T1000 (cell line): ENCODE measurements at places on chromosomes 12 and 14.

DNA sequence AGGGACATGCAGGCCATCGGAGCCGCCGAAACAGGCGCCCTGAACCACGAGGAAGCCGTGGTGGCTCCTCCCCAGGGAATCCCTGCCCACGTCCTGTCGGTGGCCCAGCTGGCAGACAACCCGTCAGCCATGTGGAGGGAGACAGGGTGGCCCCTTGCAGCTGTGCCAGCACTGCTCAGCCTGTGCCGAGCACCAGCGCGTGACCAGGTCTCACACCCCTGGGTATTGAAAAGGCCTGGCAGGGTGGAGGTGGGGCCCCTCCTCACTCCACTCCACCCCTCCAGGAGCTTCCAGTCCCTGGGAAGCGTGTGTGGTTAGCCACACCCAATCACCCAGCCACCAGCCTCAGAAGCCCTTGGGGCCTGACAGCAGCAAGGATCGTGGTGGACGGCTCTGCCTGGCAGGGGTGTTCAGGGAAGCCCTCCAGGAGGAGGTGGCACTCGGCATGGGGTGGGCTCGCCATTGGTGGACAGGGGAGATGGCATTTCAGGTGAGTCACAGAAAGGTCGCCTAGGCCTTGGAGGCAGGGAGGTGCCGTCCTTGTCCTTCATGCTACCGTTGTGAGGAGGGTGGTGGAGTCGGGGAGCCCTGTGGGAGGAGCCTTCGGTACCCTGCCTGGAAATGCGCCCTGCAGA, 12.3 kb upstream of the DLK1 start:
- DNase-seq = no peak

DNA sequence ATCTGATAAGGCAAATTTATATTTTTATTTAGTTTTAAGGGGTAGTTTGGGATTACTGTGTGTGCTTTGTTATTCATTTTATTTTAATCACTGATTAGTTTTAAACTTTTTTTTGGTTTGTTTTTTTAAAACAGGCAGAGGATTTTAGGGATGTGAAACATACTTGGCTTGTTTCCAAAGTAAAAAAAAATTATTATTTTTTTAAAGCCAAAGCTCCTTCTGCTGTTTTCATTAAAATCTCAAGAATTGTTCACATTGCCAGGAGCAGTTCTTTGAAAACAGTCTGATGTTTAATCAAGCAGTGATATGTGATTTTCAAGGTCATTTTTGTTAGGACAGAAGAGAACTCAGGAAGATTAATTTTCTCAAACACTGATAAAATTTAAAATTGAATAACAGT, 11.2 kb downstream of the TTC8 start:
- DNase-seq = no peak

GRCh38 chr14:77640756-77641533, 24.5 kb upstream of the SPTLC2 start:
- no peak for DNase-seq

DNA sequence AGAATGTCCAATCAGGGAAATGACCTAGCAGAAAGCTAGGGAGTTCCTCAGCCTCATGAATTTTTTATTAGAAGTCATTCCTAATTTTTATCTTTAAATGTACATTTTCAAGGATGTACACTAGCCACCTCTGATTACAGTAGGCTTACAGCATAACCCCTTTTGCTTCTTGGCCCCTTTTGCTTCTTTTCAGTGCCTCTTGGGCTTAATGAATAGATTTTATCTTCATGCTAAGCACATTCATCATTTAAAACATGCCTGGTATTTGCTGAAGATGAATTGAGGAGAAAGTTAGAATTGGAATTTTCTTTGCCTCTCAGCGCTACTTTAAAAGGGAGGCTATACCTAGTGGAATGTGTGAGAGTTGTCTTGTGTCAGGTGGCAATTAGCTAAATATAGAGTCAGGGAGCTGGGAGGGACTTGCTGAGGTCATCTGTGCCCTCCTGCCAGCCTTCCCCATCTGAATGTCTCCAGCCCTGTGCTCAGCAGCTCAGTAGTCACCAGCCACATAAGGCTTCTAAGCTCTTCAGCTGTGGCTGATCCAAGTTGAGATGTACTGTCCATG, 132.1 kb downstream of the SAMD4A start:
- DNase-seq = no peak

GRCh38 chr12:124327362-124328043, 32.6 kb downstream of the RFLNA start:
- no peak for DNase-seq
